ENCODE measurements at places on chromosomes 4 and X.
A peak's percentile ranks its signal among the peaks of the same experiment; 100 is the strongest.

DNA sequence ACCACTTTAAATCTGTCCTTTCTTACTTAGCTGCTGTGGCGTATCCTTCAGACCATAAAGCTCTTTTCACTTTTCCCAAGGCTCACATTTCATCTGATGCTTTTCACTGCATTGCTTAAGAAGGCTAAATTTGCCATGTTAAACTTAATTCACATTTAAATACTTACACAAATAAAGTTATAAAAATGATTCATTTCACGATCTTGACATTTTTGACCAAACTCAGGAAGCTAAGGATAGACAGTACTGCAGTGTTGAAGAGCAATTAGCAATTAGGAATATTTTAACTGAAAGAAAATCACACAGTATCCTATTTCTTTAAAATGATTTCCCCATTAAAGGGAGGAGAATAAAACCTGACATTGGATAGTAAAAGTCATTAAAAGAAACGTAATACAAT, 1038.6 kb downstream of the STPG2 start:
- DNase-seq, result no peak

- DNase-seq, result peak; percentile 30
Measured at GRCh38 chrX:149504226-149504914, 736 bp downstream of the IDS start.

DNA sequence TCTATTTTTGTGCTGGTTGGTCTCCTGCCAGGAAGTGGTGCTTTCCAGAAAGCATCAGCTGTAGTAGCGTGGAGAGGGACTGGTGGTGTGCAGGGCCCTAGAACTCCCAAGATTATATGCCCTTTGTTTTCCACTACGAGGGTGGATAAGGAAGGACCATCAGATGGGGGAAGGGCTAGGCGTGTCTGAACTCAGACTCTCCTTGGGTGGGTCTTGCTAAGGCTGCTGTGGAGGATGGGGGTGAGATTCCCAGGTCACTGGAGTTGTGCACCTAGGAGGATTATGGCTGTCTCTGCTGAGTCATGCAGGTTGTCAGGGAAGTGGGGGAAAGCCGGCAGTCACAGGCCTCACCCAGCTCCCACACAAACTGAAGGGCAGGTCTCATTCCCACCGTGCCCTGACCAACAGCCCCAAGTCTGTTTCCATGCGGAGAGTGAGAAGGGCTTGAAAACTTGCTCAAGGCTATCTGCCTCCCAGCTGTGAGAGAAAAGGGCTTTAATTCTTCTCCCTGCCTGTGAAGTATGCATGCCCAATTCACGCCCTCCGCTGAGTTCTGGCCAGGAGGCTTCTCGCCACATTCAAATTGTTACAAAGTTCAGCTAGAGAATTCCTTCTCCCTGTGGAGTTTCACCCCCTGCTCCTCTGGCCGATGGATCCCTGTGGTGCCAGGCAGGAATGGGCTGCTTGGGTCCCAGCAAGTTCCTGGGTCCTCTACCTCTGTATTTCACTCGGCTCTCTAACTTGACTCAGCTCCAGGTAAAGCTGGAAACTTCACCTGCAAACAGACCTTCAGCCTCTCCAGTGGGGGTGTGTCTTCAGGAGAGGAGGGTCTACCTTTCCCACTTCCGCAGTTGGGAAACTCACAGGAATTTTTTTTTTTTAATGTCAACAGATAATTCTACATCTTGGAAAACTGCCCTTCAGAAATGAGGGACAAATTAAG, 7.7 kb upstream of the CSTF2 start:
- no peak for DNase-seq

DNA sequence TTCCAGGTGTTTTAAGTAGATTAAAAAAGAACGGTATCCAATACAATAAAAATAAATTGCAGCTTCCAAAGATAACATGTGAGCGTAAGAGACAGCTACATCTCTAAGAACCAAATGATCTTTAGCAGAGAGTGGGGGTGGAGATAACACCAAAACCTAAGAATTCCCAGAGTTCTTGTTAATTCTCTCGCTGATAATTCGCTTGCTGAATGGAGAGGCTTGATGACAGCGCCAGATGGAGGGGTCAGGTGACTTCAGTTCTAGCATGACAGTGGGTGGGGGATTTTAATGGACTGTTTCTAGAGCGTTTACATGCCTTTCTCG, 2.3 kb downstream of the CLCN4 start:
- DNase-seq, result no peak

DNA sequence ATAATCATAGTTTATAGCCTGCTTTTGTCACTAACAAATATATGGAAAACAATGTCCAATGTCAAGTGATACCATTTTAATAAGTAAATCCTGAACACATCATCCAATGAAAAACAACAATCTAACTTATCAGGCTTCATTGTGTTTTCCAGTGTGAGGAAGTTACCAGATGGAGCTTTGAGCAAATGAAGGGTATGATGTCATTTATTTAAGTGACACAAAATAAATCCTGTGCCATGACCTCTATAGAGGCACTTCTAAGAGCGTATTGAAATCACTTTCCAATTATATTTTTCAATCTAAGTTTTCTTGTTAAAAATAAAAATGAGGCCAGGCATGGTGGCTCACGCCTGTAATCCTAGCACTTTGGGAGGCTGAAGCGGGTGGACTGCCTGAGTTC, 48.2 kb upstream of the NMU start:
- no peak for DNase-seq

DNA sequence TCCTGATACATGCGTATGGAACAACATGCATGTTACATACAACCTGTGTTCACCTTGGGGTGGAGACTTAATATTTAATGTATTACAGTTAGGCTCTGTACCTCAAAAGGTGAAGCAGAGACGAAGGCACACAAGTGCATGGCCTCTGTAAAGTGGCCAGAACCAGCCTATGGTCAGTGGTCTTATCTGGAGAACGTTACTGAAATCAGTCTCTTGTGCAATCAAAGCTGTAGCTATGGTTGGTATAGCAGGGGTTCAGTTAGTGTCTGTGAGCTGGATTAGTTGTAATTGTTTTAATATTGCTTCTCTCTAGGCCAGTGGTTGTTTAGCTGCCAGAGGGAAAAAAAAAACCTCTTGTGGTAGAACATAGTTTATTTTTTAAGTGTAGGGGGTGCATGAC, 2.2 kb upstream of the TMEM33 start:
- no peak for DNase-seq

DNA sequence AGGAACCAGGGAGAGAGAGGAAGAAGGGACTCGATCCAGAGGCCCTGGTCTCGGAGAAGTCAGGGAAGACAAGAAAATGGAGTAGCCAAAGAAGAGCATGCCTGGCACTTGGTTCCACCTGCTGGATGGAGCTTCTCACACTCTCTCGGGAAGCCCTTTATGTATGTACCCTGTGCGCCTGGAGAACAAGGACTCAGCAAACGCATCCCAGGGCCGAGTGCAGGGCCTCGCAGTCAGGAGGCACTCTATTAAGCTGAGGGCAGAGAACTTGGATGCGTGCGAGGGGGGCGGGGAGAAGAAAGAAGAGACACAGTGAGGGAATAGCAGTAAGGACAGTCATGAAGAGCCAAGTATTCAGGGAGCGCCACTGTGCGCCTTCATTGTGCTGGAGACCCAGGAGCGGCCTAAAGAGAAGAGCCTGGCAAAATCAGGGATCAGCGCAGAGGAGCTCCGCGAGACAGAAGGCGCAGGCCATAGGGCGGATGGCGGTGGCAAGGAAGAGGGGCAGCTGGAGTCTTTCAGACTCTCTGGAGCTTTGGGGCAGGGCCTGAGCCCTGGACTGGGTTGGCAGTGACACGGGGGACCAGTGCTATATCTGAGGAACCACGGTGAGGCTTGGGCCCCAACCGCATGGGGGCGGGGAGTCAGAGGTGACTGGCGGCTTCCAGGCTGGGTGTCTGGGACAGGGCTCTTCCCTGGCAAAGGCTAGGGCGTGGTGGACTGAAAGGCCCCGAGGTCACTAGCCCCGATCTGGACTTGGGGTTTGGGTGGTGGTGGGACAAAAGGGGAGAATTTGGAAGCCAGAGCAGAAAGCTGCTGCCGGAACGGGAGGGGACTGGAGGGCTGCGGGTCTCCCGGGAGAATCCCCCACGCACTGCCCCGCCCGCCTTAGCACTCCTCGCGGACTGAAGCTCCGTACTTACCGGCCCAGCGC, 1.9 kb upstream of the SEPTIN6 start:
- DNase-seq, result no peak

DNA sequence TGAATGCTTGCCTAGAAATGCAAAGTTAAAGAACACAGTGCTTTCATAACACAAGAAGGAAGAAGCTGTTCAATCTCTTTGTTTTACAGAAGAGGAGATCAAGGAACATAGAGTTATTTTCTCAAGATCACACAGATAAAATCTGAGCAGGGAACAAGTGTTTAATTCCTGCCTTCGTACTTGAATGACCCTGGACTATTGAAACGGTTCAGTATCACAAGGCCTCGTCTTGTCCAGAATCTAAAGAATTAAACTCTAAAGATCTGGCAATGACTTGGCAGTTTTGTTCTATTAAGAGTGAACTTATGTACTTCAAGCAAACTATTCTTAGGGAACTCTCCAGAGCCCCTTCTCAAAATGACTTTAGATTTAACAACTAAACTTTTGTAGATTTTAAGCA, 97.7 kb downstream of the ANXA5 start:
- DNase-seq, result no peak
